ENCODE measurements at places on chromosomes 13 and 19. TPM values are rescaled to one million over a fixed set of nuclear protein-coding genes. Genes with fewer than 3 reads are reported as not detected.

MCF2L gene
- total RNA-seq, result 4.6 TPM

PRODH2 gene
- not detected for total RNA-seq

MEIOSIN gene
- 0.08 TPM for total RNA-seq

ZSCAN4 gene
- total RNA-seq, result not detected
